Iris pigment epithelial cell (primary cell): ENCODE measurements at places on chromosomes 3 and 15.

- DNase-seq = no peak
Observed at GRCh38 chr15:47534673-47535072, 182.6 kb upstream of the SEMA6D start.

GRCh38 chr3:5542472-5542871 lies 355.0 kb downstream of the EDEM1 start:
- no peak for DNase-seq

DNA sequence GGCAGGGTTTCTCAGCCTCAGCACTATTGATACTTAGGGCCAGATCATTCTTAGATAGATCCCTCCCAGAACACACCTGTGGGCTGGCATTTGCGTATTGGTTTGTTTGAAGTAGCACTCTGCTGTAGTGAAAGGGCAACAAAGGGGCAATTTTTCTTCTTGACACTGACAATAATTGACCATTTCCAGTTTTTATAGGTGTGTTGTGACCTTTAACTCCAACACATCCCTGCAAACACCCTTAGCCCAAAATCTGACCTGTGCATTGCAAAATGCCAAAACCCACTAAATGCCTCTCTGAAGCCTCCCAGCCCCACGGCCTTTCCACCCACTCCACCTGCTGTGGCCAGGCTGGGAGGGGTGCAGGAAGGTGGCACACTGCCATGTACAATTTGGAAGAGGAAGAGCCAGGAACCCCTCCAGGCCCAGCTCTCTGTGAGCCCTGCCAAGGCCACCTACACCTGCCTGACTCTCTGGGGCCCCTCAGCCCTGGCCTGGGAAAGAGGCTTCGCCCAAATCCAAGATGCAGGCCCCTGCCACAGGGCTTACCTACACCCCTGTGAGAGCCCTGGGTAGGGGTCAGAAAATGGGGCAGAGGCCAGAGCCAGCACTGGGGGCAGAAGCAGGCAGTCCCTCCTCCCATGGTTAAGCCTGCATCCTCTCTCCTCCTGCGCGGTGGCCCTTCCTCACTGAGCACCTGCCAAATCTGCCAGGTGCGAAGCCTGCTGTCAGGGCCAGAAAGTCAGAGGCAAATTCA lies 9.6 kb upstream of the CYP11A1 start:
- DNase-seq = no peak

DNA sequence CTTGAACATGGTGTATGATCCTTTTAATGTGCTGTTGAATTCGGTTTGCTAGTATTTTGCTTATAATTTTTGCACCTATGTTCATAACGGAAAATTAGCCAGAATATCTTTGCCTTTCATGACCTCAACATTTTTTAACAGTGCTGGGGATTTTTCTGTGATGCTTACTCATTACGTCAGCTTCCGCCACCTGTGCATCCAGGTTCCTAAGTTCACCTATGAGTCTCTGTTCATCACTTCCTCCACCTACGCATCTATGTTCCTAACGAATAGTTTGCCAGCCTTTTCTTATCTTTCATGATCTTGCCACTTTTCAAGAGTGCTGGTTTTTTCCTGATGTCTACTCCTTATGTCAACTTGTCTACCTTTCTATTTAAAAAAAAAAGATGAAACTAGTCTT lies 16.5 kb downstream of the AADACL2 start:
- no peak for DNase-seq

DNA sequence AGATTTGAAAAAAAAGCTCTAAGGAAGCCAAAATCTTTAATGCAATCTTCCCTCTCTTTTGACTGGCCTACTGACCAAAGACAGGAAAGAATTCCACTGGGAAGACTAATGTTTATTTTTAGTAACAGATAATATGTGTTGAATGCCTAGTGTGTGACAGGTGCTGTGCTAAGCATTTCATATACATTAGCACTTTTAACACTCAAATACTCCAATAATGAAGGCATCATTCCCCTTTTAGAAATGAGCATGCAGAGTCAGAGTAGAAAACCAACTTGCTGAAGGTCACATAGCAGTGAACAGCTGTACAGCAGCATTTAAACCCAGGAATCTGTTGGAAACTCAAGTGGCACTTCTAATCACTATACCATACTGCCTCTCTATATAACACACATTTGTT lies 170.6 kb downstream of the MINAR1 start:
- no peak for DNase-seq

- no peak for DNase-seq
Observed at GRCh38 chr15:83753872-83754493, 100.1 kb downstream of the ADAMTSL3 start.

- no peak for DNase-seq
Observed at GRCh38 chr3:137131081-137131480, 173.3 kb downstream of the IL20RB start.

- DNase-seq = peak; percentile 29
Observed at GRCh38 chr3:81910244-81910852, 148.9 kb upstream of the GBE1 start.

DNA sequence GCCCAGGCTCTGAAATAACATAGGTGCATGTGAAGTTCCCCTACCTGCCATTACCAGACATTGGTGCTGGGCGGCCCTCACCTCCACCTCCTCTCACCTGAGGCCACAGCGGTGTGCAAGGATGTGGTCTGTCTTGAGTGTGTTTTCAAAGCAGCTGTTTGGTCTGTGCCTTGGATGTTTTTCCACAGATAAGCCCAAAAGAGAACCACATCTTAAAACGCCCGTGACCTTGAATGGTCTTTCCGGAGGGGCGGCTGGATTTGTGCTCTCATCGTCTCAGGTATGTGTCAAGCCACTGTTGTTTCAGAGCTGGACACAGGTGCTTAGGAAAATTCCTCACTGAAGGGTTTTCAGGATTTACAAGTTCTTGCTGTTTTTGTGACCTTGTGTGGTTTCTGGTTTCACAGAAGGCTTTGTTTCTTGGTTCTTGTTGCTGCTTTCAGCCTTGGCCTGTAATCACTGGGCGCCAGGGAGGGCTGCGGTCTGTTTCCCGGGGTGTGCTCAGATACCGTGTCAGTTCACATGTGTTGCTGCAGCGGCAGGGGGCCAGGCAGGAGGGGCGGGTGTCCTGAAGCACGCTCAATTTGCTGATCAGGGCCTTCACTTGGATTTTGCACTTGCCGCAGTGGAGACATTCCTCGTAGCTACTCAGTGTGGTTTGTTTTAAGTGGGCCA lies 128.4 kb downstream of the IGF1R start:
- peak; percentile 76 for DNase-seq

- no peak for DNase-seq
Observed at GRCh38 chr3:46298871-46299607, 54.9 kb upstream of the CCR2 start.

- peak; percentile 81 for DNase-seq
Observed at GRCh38 chr3:42780892-42781700, 8.0 kb upstream of the CCDC13 start.

DNA sequence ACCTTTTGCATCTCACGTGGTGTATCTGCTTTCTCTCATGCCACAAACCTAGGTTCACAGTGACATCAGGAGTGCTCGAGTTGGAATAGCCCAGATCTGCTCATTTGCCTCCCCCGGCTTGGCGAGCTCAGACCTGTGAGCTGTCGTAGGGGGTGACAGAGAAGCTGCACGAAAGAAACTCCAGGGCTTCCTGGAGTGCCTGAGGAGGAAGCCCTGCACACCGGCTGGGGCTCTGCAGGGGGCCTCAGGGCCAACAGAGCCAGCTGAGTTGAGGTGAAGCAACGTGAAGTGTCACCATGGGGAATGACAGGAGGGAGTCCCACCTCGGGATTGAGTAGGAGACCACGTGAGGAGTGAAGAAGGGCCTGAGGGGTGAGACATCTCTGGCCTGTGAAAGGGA lies 62.5 kb downstream of the RPN1 start:
- no peak for DNase-seq

DNA sequence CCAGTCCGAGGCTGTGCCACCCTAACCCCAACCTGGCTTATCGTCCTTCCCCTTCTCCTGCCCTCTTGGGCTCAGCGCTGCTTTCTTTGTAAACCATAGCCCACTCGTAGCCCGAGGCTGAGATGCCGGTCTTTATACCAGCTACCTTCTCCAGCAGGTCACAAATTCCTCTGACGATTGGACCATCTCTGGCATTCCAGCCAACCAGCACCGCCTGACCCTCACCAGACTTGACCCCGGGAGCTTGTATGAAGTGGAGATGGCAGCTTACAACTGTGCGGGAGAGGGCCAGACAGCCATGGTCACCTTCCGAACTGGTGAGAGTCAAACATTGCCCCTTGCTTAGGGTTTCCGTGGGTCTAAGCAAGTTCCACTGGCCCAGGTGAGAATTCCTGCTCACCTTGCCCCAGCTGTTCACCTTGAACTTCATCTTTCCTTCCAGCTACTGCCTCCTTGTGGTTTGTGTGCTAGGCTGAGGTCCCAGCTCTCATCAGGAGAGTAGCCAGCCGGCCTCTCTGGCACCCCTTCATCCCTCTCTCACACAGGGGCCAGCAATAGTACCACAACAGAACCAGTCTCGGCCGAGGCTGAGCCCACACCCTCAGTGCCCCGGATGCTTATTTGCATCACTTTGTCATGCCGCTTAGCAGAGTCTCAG lies 66.7 kb downstream of the BOC start:
- DNase-seq = no peak

DNA sequence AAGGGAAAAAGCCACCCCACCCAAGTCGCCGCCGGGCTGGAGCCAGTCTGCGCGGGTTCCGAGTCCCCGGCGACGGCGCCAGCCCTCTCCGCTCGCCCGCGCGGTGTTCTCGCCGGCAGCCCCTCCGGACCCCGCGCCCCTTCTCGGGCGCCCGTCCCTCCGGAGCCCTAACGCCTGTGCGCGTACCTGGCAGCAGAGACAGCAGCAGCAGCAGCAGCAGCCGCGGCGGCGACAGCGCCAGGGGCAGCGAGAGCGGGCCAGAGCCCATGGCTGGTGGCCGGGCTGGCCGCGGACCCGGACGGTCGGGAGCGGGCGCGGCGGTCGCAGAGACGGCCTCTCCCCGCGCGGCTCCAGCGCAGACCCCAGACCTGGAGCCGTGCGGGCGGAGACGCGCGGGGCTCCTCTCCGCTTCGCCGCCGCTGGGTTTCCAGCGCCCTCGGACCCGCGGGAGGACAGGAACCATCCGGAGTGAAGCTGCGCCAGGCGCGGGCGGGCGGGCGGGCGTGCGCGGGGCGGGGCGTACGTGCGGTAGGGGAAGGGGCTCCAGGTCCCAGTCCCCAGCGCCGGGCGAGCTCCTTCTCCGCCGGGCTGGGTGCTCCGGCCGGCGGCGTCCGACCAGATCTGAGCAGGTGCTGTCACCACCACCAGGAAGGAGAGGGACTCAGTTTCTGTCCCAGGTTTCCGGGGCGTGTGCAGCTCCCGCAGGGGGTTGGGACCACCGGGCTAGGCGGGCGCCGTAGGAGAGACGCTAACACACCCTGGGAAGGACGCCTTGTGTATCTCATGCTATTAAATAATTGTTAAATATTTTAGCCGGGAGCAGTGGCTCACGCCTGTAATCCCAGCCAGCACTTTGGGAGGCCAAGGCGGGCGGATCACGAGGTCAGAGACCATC lies at the start of gene CHRNA3:
Gene CHRNA3, minus strand, starts transcription at position 470 of the 895 bp plus-strand sequence. Its CDS starts 202 bp downstream, at position 268.
- DNase-seq = no peak

- DNase-seq = no peak
Observed at GRCh38 chr3:73107676-73108187, 46.3 kb downstream of the EBLN2 start.

DNA sequence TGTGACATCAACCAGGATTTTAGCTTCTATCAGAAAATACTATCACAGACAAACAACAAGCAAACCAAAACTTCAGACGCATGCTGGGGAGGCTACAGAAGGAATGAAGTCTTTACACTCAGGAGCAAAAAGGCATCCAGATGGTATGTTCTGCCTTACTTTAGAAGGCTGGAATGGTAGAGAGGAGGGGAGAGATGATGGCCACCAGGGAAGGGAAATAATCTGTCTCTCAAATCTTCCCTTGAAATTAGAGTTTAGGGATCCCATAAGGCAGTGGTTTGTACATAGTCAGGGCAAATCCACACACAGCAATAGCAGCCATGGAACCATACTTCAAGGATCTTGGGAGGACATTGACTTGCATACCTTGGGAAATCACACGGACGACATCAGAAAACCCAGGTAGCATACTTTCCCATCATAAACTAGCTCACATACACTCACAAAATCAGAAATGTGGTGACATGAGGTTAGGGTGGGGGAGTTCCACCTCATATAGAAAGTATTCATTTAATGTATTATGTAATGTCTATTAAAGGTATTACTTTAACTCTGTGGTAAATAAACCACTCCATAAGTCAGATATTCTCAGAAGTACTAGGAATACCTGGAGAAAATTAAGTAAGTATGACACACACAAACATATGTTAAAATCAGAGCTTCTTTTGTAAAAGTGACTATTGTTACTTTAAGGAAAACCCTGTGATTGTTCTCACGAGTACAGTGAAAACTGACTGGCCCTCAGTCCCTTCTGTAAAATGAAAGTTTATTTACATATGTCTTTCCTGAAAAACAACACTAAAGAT lies 9.4 kb downstream of the BTLA start:
- no peak for DNase-seq
